Upper lobe of left lung (tissue), 6 donors: ENCODE measurements at places on chromosomes 2 and 18. TPM values are rescaled to one million over a fixed set of nuclear protein-coding genes. Genes with fewer than 3 reads are reported as not detected.

DNA sequence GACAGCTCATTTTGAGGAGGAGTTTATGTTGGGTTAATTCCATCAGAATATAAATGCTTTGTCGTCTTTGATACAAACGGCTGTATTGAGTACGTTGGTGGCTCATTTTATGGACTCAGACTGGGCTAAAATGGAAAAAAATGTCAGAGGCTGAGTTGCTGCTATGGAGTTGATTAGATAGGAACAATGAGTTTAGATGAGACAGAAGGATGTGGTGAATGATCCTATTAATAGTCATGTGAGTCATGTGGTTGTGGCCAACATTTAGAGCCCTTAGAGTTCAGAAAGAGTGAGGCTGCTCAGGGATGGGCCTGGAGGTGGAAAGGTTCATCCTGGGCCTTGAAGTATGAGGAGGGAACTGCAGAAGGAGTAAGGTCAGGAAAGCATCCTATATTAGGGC, 434.2 kb downstream of the MEIS1 start:
- no peaks in the 10 kb centered on the region for H3K4me1 ChIP-seq
- no peak for DNase-seq
- H3K27ac ChIP-seq: no peak overlapping the region
- H3K36me3 ChIP-seq: no peaks in the 10 kb centered on the region

DNA sequence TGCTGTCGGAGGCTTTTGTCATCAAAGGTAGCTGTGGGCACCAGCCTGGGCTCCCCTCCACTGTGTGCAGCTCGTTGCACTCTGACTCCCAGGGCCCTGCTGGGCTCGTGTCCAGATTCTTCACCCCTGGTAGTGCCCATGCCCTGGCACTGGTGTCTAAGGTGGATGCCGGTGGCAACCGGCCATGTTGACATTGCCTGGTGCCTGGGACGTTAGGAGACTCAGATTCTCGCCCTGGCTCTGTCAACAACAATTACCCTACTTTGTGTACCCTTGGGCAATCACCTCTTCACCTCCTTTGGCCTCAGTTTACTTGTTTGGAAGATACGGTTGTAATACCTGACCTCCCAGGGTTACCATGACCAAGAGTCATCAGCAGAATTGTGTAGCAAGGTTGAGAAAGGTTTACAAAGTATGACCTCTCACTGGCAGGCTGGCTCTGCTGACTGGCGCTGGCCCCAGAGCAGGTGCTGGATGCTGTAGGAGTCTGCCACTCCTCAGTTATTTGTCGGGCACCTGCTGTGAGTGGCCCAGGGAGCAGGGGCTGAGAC, 41.5 kb upstream of the MCFD2 start:
- H3K4me1 ChIP-seq: peaks cover 10% of the 10 kb centered on the region
- no peak overlapping the region for H3K27ac ChIP-seq
- DNase-seq: peak; percentile 50
- no peak overlapping the region for H3K4me3 ChIP-seq
- H3K36me3 ChIP-seq: peaks cover 66% of the 10 kb centered on the region

GRCh38 chr2:232439758-232440135, 16.2 kb upstream of the ALPI start:
- DNase-seq: peak; percentile 48
- H3K27me3 ChIP-seq: no peaks in the 10 kb centered on the region
- no peak overlapping the region for H3K27ac ChIP-seq
- peaks cover 5% of the 10 kb centered on the region for H3K4me1 ChIP-seq
- H3K4me3 ChIP-seq: no peak overlapping the region
- no peaks in the 10 kb centered on the region for H3K36me3 ChIP-seq

GRCh38 chr2:236712961-236713673, 143.5 kb downstream of the ACKR3 start:
- no peak overlapping the region for H3K27ac ChIP-seq
- no peak overlapping the region for H3K4me3 ChIP-seq
- H3K4me1 ChIP-seq: peaks cover 5% of the 10 kb centered on the region
- no peaks in the 10 kb centered on the region for H3K27me3 ChIP-seq
- DNase-seq: no peak

- H3K27me3 ChIP-seq: no peaks in the 10 kb centered on the region
- H3K4me1 ChIP-seq: no peaks in the 10 kb centered on the region
- DNase-seq: no peak
Measured at GRCh38 chr2:222609381-222609780, 46.5 kb downstream of the FARSB start.

DNA sequence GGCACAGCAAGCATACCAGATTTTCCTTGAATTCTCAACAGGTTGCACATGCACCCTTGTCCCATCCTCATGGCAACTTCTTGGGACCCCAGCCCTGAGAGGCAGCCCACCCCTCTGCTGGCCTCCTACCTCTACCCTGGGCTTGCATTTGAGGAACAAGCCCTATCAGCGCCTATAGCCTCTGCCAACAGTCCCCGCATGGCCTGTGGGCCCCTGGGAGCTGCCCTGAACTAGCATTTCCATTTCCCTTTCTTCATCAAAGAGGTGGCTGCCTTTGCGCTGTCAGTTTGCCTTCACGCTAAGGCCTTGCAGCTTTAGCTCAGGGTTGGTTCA, 5.4 kb upstream of the ZAP70 start:
- no peaks in the 10 kb centered on the region for H3K36me3 ChIP-seq
- H3K27me3 ChIP-seq: no peaks in the 10 kb centered on the region
- no peaks in the 10 kb centered on the region for H3K4me1 ChIP-seq
- no peak overlapping the region for H3K4me3 ChIP-seq

Gene APCDD1
- 22.8 TPM for total RNA-seq

Gene PASK
- total RNA-seq: 15.9 TPM

Gene LINC00305
- total RNA-seq: not detected

Gene DYNC2LI1
- 19.5 TPM for total RNA-seq
